ENCODE measurements at places on chromosomes 7 and 10.

DNA sequence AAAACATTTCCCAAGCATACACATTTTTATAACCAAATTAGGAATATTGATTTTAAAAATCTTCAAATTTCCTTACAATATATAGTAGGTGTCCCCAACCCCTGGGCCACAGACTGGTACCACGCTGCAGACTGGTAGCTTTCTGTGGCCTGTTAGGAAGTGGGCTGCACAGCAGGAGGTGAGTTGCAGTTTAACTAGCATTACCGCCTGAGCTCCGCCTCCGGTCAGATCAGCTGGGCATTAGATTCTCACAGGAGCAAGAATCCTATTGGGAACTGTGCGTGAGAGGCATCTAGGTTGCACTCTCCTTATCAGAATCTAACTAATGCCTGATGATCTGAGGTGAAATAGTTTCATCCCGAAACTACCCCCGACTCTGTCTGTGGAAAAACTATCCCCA lies 62.1 kb downstream of the ZWINT start:
- DNase-seq: no peak

- no peak for DNase-seq
Measured at GRCh38 chr7:81604075-81604807, 165.6 kb downstream of the HGF start.

DNA sequence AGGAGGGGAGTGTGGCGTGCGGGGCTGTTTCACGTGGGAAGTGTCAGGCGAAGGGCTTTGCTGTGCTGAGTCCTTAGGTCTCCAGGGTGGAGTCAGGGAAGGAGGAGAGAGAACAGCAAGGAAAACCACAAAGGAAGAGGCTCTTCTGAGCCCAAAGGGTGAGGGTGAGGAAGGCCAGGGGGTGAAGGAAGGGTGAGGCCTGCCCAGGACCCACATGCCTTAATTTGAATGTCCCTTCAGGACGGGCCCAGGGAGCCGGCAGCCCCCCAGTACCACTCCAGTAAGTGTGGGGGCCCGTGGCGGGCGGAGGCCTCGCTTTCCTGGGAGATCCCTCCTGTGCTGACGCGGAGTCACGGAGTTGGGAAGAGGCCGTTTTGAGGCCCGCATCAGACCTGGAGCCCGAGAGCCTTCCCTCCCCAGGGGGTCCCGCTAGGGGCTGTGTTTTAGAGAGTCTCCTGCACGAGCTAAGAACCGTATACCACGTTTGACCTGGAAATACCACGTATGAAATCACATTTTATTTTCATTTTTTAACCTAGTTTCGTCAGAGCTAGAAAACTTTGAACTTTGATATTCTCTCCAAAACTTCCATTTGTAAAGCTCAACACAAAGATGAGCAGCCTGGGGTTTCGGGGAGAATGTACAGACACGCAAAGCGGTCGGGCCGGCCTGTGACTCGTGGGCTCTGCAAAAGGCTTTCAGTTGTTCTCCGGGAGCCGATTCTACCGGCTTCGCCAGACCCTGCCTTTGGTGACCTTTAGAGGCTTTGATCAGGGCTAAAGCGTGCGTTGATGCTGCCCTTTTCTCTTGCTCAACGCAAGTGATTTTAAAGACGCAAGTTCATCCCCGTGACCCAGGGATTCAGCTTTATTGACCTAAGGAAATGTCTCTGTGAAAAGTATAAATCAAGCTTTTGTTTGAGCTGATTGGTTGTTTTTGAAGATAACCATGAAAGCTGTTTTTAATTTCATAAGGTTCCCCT lies 23.6 kb upstream of the TTYH3 start:
- no peak for DNase-seq

GRCh38 chr10:43939939-43940820 lies 291.5 kb upstream of the ZNF32 start:
- DNase-seq: peak; percentile 17

DNA sequence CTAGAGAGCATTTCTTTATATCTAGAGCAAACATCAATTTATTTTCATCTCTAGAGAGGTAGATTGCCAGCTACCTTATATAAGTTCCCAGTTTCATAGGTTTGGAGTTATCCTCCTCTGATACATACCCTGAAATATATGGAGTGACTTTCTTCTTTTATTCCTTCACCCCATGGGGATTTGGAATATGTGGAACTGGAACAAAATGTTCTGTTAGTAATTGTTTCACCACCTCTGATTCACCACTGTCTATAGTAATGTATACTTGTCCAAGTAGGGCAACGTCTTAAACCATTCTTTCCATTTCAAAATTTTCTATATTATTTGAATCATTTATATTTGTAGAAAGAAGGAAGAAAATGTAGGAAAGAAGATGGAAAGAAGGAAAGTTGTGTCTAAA lies 511.2 kb upstream of the KCND2 start:
- no peak for DNase-seq

DNA sequence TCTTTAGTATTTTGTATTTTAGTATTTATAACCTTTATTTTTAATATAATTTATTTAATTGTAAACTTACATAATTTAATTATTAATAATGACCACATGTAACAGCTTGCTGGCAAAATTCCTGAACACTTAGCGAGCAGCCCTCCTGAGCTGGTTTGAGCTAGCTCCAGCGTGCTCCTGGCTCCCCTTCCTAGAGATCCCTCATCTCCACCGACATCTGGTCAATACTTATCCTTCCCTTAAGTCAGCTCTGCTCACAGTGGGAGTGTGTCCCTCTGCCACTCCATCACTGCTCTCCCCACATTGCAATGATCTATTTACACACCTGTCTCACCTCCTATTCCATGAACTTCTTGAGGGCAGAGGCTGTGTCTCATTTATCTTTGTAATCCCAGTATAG lies 20.6 kb upstream of the TBXAS1 start:
- no peak for DNase-seq

GRCh38 chr10:22612318-22612717 lies 102.1 kb downstream of the PIP4K2A start:
- no peak for DNase-seq

DNA sequence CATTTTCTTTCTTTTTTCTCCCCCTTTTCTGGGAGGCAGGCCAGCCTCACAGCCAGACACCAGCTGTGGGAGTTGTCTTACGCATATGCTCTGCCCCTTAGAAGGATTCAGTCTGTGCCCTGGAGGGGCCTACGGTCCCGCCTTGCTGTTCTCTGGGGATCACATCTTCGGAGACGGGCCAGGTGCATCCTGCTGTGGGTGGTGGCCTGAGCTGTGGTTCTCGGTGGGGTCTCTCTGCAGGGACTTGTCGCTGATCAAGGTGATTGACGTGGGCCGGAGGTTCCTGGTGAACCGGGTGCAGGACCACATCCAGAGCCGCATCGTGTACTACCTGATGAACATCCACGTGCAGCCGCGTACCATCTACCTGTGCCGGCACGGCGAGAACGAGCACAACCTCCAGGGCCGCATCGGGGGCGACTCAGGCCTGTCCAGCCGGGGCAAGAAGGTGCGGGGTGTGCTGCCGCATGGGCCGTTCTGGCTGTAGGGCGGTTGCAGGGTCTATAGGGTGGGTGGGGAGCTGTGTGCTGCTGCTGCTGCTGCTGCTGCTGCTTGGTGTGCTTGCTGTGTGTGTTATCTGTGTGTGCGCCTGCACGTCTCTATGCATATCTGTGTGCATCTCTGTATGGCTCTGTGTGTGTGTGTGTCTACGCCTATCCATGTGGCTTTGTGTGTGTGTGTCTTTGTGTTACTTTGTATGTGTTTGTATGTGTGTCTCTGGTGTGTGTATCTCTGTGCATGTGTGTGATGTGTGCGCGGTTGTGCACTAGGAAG lies 17.9 kb downstream of the PFKFB3 start:
- no peak for DNase-seq

DNA sequence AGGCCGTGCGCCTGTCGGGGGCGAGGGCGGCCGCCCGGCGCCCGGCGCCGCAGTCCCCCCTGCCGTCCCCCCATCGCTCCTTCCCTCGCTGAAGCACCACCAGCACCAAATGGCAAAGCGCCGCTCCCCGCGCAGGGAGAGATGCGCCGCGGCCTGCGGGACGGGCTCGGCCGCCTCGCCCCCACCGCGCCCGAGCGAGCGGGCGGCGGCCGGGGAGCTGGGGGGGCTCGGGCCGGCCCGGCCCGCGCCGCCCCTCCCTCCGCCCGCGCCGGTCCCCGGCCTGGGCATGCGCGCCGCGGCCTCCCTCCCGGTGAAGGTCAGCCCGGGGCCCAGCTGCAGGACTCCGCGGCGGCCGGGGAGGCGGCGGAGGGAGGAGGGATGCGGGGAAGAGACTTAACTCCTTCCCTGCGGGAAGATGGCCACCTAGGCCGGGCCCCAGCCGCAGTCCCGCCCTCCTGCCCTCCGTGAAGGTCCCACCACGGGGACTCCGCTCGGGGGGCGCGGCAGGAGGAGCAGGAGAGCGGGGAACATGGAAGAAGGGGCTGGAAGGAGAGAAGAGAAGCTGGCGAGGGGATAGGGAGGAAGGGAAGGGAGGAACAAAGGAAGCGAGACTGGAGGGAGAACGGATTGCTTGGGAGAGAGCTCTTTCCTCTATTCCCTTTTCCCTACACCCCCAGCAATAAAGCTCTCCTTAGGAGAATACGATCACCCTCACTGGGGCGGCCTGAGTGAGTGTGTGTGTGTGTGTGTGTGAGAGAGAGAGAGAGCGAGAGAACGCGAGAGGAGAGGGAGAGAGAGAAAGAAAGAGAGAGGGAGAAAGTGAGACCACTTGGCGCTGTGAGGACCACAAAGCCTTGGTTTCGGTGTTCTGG lies 3.4 kb upstream of the SMARCD3 start:
- peak; percentile 87 for DNase-seq

- peak; percentile 83 for DNase-seq
Measured at GRCh38 chr10:91163869-91164474, 56.5 kb upstream of the PCGF5 start.

GRCh38 chr7:48427671-48428070 lies 256.4 kb downstream of the ABCA13 start:
- no peak for DNase-seq

DNA sequence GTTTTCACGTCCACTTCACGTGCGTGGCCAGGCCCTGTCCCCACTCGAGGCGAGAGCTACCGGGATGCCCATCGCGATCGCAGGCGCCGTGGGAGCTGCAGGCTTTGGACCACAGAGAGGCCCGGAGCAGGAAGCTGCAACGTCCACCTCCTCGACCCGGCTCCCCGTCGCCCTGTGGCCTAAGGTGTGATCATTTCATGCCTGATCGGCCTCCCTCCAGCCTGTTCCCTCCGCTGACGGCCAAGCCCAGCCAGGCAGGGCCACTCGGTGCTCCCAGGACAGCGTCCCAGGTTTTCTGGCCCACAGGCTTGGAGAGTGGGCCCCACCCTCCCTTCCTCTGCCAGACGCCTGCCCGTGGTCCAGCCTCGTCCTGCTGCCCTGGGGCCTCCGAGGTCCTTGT lies 19.6 kb downstream of the KNDC1 start:
- DNase-seq: peak; percentile 54

DNA sequence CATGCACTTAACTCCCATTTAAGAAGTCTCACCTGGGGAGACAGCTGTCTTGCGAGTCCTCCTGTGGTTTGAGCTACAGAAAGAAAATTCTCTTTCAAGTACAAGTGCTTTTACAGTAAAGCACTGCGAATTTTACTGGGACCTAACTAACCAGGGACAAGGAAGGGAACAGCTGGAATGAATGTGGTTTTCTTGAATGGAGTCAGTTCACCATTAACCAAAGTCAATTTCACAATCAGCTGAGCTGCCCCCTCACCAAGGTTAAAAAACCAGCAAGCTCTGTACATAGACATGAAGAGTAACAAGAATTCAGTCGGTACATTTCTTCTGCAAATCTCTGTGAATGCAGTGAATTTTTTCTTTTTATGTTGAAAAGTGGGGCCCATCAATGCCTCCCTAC lies 56.3 kb downstream of the GFRA1 start:
- DNase-seq: no peak

- no peak for DNase-seq
Measured at GRCh38 chr10:64365663-64366062, 844.5 kb downstream of the REEP3 start.

DNA sequence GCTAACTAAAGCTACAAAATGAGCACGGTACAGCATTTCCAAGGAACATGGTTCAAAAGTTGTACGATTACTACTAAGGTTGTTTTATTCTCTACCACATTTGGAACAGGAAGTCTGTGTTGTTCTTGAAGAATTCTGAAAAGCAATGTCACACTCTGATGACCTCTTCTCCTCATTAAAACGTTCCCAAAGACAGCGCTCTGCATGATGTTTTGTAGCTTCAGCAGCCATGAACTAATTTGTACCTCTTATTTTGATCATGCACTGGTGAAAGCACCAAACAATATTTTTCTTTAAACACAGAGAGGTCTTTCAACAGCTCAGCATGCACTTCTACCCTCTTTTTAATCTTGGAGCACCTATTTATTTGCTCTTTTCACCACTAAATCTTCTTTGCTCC lies 75.0 kb upstream of the TES start:
- no peak for DNase-seq

DNA sequence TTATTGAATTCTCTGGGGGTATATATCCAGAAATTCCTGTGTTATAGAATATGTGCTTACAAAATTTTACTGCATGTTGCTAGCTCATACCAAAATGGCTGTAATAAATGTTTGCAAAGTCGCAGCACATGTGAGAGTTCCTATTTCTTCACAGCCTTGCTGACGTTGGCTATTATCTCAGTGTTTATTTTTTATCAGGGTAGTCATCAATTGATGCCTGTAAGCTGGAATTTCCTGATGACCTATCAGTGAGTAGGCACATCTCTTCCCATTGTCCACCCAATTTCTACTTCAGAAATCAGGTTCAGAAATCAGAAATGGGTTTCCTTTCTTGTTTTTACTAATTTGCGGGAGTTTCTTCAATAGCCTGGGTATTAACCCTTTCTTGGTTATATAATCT lies 268.1 kb upstream of the FZD8 start:
- no peak for DNase-seq
